ENCODE measurements at places on chromosomes 2 and 18. TPM values are rescaled to one million over a fixed set of nuclear protein-coding genes. Genes with fewer than 3 reads are reported as not detected.

ASB18 gene
- total RNA-seq = under 0.01 TPM

GRCh38 chr2:241985986-241986329 lies 116.4 kb downstream of the RTP5 start:
- H3K4me1 ChIP-seq = no peaks in the 10 kb centered on the region
- no peaks in the 10 kb centered on the region for H3K36me3 ChIP-seq
- no peak overlapping the region for H3K27ac ChIP-seq
- no peaks in the 10 kb centered on the region for H3K27me3 ChIP-seq

GRCh38 chr2:193482557-193482956 lies 1287.8 kb upstream of the TMEFF2 start:
- no peaks in the 10 kb centered on the region for H3K27me3 ChIP-seq
- H3K36me3 ChIP-seq = no peaks in the 10 kb centered on the region
- H3K4me3 ChIP-seq = no peak overlapping the region
- H3K27ac ChIP-seq = no peak overlapping the region

GRCh38 chr18:44841752-44842587 lies 161.3 kb downstream of the SETBP1 start:
- no peak overlapping the region for H3K27ac ChIP-seq
- H3K4me1 ChIP-seq = no peaks in the 10 kb centered on the region
- H3K4me3 ChIP-seq = no peak overlapping the region
- no peaks in the 10 kb centered on the region for H3K36me3 ChIP-seq
- DNase-seq = no peak
- H3K27me3 ChIP-seq = no peaks in the 10 kb centered on the region

- peaks cover 24% of the 10 kb centered on the region for H3K27me3 ChIP-seq
- DNase-seq = no peak
- H3K4me1 ChIP-seq = no peaks in the 10 kb centered on the region
- no peaks in the 10 kb centered on the region for H3K36me3 ChIP-seq
- no peak overlapping the region for H3K27ac ChIP-seq
Observed at GRCh38 chr2:94999431-94999883, 26.1 kb upstream of the MAL start.
